Suppressor macrophage treated with lipopolysaccharide for 1 hour (primary cell): ENCODE measurements at places on chromosomes 7 and 10.

DNA sequence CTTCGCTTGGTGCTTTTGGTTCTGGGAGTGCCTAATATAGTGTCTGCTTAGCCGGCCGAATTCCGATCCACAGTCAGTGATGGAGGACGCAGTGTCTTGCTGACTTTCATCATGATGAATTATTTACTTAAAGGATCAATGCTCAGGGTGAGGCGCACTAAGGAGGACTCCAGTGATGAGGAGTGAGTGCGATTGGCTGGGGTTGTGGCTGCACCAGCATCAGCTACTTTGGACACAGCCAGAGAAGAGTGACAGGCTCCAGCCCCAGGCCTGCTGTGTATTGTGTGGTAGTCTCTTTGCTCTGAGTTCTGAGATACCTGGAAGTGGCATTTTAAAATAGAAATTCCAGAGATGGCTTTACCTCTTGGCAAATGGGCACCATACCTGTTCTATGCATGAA, 73.3 kb upstream of the ANLN start:
- no peak for DNase-seq

GRCh38 chr7:98329100-98329790, 47.8 kb downstream of the BRI3 start:
- DNase-seq = no peak

- DNase-seq = no peak
Measured at GRCh38 chr7:91692800-91693199, 187.7 kb downstream of the MTERF1 start.

DNA sequence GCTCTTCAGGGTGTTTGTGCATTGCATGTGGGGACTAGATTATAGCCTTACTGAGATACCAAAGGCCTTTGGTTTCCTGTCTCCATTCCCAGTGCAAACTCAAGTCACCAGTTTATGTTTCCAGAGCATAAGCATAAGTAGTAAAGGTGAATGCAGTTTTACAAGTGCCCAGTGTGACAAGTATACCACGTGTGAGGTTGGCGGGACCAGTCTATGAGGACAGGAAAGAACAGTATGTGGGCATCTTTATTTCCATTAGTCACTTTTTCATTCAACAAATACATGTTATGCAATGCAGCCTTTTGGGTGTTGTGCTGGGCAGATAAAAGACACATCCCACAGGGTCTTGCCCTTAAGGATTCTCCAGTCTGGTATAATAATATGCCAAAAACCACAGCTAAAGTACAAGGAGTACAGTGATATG, 146.5 kb downstream of the ARID5B start:
- peak; percentile 40 for DNase-seq

DNA sequence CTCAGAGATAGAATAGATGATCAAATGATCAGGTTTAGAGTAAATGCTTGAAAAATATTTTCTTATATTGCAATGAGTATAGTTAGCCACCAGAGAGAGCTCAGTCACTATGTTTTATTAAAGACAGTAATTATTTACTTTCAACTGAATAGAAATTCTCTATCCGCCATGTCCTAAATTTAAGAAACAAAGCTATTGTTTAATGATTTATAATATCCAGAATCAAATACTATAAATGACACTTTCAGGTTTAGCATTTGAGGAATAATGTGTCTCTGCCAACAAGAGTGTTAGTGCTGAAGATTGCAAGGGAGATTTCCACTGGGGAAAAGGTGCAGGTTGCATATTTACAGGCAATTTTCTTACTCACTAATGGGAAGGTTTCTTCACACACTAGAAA, 184.7 kb downstream of the DGKB start:
- peak; percentile 2 for DNase-seq

DNA sequence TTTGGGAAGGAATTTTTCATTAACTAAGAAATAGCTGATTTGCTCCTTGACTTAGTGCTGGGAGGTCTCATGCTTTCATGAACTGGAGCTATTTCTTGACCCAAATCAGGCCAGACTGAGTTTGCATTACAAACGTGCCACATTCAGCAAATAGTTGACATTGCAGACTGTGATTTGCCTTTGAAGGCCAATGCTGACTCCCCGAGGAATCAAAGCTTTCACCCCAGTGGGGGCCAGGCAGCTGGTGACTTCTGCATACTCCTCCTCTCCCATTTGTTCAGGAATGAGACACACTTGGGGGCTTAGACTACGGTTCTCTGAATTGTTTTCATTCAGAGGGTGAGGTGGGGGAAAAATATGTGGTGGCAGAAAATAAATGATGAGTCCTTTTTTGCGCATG, 111.0 kb upstream of the JAZF1 start:
- DNase-seq = no peak

GRCh38 chr7:137981668-137982067, 20.2 kb downstream of the CREB3L2 start:
- DNase-seq = no peak

DNA sequence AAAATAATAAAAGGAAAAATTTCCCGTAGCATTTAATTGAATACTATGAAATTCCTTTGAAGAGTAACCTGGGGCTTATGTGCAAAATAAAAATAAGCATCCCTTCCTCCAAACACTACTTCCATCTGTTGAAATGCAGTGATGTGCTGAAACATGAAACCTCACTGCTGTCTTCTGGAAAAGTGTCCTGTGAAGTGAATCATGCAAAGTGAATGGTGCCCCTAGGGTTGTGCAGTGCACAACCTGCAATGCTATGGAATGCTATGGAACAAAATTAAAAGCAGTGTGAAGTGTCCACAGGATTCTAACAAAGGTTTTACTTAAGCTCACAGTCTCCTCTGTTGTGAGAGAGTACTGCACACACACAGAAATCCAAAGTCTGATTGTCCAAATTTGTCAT, 480.9 kb downstream of the ETV1 start:
- no peak for DNase-seq

- no peak for DNase-seq
Measured at GRCh38 chr7:27640884-27641574, 21.7 kb downstream of the HIBADH start.

GRCh38 chr10:19194866-19195265, 146.3 kb downstream of the MALRD1 start:
- no peak for DNase-seq

GRCh38 chr7:28626624-28627262, 214.4 kb downstream of the CREB5 start:
- peak; percentile 67 for DNase-seq

GRCh38 chr10:69004821-69005220, 16.2 kb downstream of the KIFBP start:
- DNase-seq = peak; percentile 86

GRCh38 chr7:98613601-98614425, 3.3 kb upstream of the NPTX2 start:
- DNase-seq = no peak

GRCh38 chr10:77673101-77673500, 35.5 kb upstream of the KCNMA1 start:
- peak; percentile 9 for DNase-seq

GRCh38 chr7:88200261-88200660, 19.6 kb downstream of the SRI start:
- no peak for DNase-seq
